A549 treated with DMSO at 1 μM for 4 hours (cell line): ENCODE measurements at places on chromosomes 7 and 10. TPM values are rescaled to one million over a fixed set of nuclear protein-coding genes. Genes with fewer than 3 reads are reported as not detected.

Gene SDK1
- total RNA-seq, result 0.36 to 0.52 TPM (median 0.46 TPM) in 5 replicates

Gene MPLKIP
- 26.9 to 43.3 TPM (median 39.1 TPM) in 5 replicates for total RNA-seq

Gene GJD4
- total RNA-seq, result not detected in 5 replicates

Gene BHLHA15
- 0.44 to 0.66 TPM (median 0.56 TPM) in 5 replicates for total RNA-seq
